ENCODE measurements at places on chromosomes 5 and 9.

- DNase-seq = no peak
These were observed 858.6 kb downstream of the PTPRD start for GRCh38 chr9:9754186-9754585.

- no peak for DNase-seq
These were observed 34.5 kb upstream of the GABRP start for GRCh38 chr5:170748951-170749471.

- DNase-seq = no peak
These were observed 120.1 kb downstream of the XRCC4 start for GRCh38 chr5:83197326-83197967.

GRCh38 chr5:1494780-1495524, 28.8 kb downstream of the LPCAT1 start:
- DNase-seq = no peak

DNA sequence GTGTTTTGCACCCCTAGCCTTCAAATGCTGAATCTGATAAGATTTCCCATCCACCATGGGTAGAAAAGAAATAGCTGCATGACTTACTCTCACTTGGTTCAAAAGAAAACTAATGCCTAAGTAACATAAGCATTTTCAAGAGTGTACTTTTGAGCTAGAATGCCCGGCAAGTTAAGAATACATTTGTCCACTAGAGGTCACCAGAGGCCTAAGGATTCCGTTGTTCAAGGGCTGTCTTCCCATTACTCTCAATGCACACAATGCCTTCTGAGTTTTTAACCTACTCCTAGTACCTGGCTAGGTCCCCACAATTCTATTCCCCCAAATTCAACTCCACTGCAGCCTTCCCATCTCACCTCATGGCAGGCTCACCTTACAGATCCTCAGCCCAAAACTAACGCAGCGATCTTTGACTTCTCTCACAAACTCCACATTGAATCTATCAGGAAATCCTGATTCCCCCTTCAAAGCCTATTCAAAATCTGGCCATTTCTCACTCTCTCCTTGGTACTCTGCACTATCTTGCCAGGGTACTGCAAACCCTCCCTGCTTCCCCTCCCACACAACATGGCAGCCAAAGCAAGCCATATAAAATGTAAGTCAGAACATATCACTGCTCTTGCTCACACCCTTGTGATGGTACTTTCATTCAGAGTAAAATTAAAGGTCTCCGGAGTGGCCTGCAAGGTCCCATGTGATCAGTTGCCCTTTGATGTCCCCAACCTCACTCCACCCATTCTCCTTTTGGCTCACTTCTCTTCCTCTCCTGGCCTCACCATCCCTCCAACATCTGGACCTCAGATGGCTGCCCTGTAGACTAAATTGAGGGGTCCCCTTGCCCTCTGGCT, 13.4 kb downstream of the OXCT1 start:
- peak; percentile 67 for DNase-seq
